ENCODE measurements at places on chromosomes 5 and 9. TPM values are rescaled to one million over a fixed set of nuclear protein-coding genes. Genes with fewer than 3 reads are reported as not detected.

- no peaks in the 10 kb centered on the region for H3K4me1 ChIP-seq
- no peak overlapping the region for H3K4me3 ChIP-seq
- H3K27ac ChIP-seq, result no peak overlapping the region
Observed at GRCh38 chr9:101668421-101668820, 70.0 kb downstream of the GRIN3A start.

TMEM174 gene
- not detected for total RNA-seq

RLN2 gene
- not detected for total RNA-seq

ANKRD34B gene
- not detected for total RNA-seq

GRCh38 chr5:28914297-28914696 is 1875.9 kb upstream of the CDH9 start:
- H3K4me3 ChIP-seq, result no peak overlapping the region
- no peaks in the 10 kb centered on the region for H3K27me3 ChIP-seq
- DNase-seq, result no peak

GRCh38 chr5:111163000-111163399 is 61.2 kb upstream of the CAMK4 start:
- no peak overlapping the region for H3K4me3 ChIP-seq
- no peaks in the 10 kb centered on the region for H3K4me1 ChIP-seq
- H3K36me3 ChIP-seq, result no peaks in the 10 kb centered on the region
- no peak for DNase-seq

DNA sequence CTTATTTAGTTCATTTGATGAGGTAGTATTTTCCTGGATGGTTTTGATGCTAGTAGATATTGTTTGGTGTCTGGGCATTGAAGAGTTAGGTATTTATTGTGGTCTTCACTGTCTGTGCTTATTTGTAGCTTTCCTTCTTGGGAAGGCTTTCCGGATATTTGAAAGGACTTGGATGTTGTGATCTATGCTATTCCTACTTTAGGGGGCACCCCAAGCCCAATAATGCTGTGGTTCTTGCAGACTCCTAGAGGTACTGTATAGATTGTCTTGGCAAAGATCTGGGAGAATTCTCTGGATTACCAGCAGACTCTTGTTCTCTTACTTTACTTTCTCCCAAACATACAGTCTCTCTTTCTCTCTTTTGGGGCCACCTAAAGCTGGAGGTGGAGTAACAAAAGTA is 315.7 kb downstream of the MAT2B start:
- H3K36me3 ChIP-seq, result no peaks in the 10 kb centered on the region
- no peaks in the 10 kb centered on the region for H3K4me1 ChIP-seq
- no peak overlapping the region for H3K27ac ChIP-seq
- no peaks in the 10 kb centered on the region for H3K27me3 ChIP-seq

GRCh38 chr5:106269252-106269843 is 1401.4 kb downstream of the EFNA5 start:
- H3K4me1 ChIP-seq, result no peaks in the 10 kb centered on the region
- no peak overlapping the region for H3K4me3 ChIP-seq
- no peak overlapping the region for H3K27ac ChIP-seq
- no peaks in the 10 kb centered on the region for H3K36me3 ChIP-seq
- no peaks in the 10 kb centered on the region for H3K27me3 ChIP-seq

NR5A1 gene
- 0.64 TPM for total RNA-seq

DNA sequence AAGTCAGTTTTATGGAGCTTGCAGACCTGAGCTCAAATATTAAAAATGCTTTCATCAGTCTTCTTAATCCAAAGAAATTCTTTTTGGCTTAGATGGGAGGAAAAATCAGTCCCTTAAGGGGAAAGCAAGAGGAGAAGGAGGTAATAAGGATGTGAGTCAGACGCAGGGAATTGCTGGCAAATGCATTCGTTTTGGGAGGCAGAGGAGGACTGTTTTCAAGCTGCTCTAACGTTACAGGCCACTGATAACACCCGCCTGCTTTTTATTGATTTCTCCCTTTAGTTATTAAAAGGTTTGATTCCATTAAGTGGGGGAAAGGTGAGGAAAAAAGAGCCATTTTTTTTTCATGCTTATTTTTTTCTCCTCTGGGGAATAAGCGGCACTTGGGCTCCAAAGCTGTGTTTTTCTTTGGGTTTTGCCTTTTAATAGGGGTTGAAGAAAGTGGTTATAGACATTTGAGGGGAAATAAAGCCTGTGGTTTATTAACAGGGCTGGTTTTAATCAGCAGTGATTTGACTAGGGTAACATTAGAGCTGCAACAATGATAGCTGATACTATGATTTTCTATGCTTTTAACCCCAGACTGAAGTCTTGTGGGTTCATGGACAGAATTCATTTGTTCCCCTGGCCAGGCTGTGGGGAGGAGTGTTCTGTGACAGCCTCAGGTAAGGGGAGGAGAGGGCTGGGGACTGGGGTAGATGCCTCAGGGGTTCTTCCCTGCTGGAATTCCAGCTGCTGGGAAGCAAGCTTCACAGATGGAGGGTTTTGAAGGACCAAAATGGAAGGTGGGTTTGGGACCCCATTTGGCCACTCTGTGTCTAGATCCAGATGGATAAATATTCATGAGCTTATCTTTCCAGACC is 225.2 kb downstream of the GAS1 start:
- peaks cover 39% of the 10 kb centered on the region for H3K27me3 ChIP-seq
- H3K4me3 ChIP-seq, result no peak overlapping the region
- DNase-seq, result no peak
- H3K27ac ChIP-seq, result no peak overlapping the region

RORB gene
- 0.02 TPM for total RNA-seq

DNA sequence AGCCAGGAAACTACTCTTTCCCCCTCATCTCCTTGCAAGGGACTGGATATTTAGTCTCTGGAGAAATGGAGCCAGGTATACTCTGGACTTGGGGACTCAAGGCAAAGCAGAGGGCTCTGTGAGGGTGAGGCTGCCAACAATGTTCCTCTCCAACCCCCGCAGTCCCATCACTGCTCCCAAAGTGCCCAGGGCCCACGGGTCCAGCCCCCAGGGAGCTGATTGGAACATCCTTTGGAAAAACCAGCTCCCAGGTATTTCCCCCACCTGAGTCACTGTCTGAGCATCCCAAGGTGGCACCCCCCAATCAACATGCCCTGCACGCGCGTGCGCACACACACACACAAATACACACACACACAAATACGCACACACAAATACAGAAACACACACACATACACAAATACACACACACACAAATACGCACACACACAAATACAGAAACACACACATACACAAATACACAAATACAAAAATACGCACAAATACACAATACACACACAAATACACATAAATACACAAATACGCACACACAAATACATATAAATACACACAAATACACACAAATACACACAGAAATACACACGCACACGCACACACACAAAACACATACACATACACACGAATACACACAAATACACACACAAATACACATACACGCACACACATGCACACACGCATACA is 137.4 kb downstream of the DAB2IP start:
- no peak for DNase-seq
- H3K27ac ChIP-seq, result no peak overlapping the region
- H3K36me3 ChIP-seq, result no peaks in the 10 kb centered on the region
- H3K27me3 ChIP-seq, result no peaks in the 10 kb centered on the region
- no peaks in the 10 kb centered on the region for H3K4me1 ChIP-seq

OR13C2 gene
- not detected for total RNA-seq

GRCh38 chr5:55511010-55511409 is 23.8 kb downstream of the PLPP1 start:
- no peaks in the 10 kb centered on the region for H3K36me3 ChIP-seq
- no peaks in the 10 kb centered on the region for H3K4me1 ChIP-seq
- DNase-seq, result no peak
- H3K4me3 ChIP-seq, result no peak overlapping the region

- no peaks in the 10 kb centered on the region for H3K36me3 ChIP-seq
- H3K4me1 ChIP-seq, result no peaks in the 10 kb centered on the region
- no peak overlapping the region for H3K27ac ChIP-seq
- no peak for DNase-seq
- H3K4me3 ChIP-seq, result no peak overlapping the region
- no peaks in the 10 kb centered on the region for H3K27me3 ChIP-seq
Observed at GRCh38 chr5:83375049-83375745, 96.3 kb upstream of the VCAN start.

DNA sequence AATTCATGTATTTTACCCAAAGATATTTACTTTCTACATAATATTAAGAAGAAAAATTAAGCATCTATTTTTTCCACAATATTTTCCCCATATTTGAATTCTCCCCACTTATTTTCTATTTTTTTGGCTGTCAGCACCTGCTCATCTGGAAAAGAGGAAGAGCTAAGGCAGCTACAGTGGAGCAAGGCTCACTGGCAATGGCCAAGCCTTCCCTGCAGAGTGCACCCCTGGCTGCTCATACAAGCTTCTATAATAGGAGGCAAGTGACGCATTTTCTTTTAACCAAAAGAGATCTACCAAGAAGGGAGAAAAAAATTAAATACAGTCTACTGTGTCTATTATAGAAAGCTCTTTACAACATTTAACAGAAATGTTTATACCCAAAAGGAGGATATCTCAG is 72.5 kb downstream of the AUH start:
- no peaks in the 10 kb centered on the region for H3K36me3 ChIP-seq
- H3K27ac ChIP-seq, result no peak overlapping the region
- no peak for DNase-seq
- peaks cover 3% of the 10 kb centered on the region for H3K4me1 ChIP-seq

FBXW11 gene
- total RNA-seq, result 52.0 TPM

HSPA4 gene
- 212 TPM for total RNA-seq

DNA sequence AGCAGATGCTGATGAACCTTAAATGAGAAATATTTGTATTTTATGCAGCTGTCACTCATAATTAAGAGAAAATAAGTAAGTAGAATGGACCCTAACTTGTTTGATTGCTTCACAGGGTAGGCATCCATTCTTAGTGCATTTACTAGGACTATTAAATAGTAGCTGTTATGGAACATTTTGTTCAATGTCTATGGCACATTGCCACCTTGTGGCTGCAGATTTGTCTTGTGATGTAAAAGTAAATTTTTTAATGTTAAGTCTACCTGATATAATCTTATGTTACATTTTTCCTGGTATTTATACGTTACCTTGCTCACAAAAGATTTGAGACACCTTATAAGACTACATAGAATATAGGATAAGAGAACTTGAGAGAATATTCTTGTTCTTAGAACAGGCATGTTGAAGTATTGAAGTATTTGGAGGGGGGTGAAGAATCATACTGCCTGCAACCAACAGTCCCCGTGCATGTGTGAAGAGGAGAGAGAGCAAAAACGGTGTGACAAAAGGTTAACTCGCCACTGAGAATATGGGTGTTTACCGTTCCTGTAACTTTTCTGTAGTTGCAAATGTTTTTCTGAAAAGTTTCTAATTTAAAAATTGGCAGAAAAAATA is 161.1 kb downstream of the MAST4 start:
- H3K4me1 ChIP-seq, result no peaks in the 10 kb centered on the region
- no peak overlapping the region for H3K4me3 ChIP-seq
- no peak overlapping the region for H3K27ac ChIP-seq
- peaks cover 35% of the 10 kb centered on the region for H3K27me3 ChIP-seq

- H3K36me3 ChIP-seq, result peaks cover 3% of the 10 kb centered on the region
- no peak overlapping the region for H3K27ac ChIP-seq
- H3K27me3 ChIP-seq, result no peaks in the 10 kb centered on the region
- no peak overlapping the region for H3K4me3 ChIP-seq
Observed at GRCh38 chr5:134007581-134008265, 2.9 kb upstream of the VDAC1 start.

- H3K27ac ChIP-seq, result no peak overlapping the region
- DNase-seq, result no peak
- peaks cover 18% of the 10 kb centered on the region for H3K4me1 ChIP-seq
- H3K36me3 ChIP-seq, result no peaks in the 10 kb centered on the region
- peaks cover 13% of the 10 kb centered on the region for H3K27me3 ChIP-seq
- H3K4me3 ChIP-seq, result no peak overlapping the region
Observed at GRCh38 chr9:77587851-77588250, 60.3 kb downstream of the GNA14 start.

KIF4B gene
- total RNA-seq, result 0.12 TPM

DNA sequence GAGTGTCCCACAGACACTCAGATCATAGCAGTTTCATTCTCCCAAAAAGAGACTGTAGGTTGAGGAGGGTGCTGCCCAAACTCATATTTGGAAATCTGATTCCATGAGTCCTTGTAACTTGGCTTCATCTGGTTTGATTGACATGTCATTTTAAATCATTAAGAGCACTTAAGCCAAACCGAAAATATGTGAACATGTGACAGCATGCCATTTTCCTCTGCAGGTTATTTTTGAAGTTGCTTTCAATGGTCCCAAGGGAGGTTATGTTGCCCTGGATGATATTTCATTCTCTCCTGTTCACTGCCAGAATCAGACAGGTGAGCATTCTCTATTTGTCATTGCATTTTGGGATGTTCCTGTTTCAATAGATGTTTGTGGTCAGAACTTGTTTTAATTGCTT is 87.6 kb downstream of the MAMDC2 start:
- no peaks in the 10 kb centered on the region for H3K36me3 ChIP-seq
- no peak for DNase-seq
- H3K27me3 ChIP-seq, result no peaks in the 10 kb centered on the region
- no peaks in the 10 kb centered on the region for H3K4me1 ChIP-seq
- H3K27ac ChIP-seq, result no peak overlapping the region

LCN15 gene
- total RNA-seq, result 0.76 TPM

GRCh38 chr9:16915126-16915831 is 44.8 kb upstream of the BNC2 start:
- no peaks in the 10 kb centered on the region for H3K36me3 ChIP-seq
- H3K4me1 ChIP-seq, result no peaks in the 10 kb centered on the region
- DNase-seq, result no peak
- no peak overlapping the region for H3K27ac ChIP-seq
- no peak overlapping the region for H3K4me3 ChIP-seq

- H3K4me3 ChIP-seq, result no peak overlapping the region
- DNase-seq, result no peak
- H3K36me3 ChIP-seq, result no peaks in the 10 kb centered on the region
- no peak overlapping the region for H3K27ac ChIP-seq
- H3K27me3 ChIP-seq, result no peaks in the 10 kb centered on the region
- H3K4me1 ChIP-seq, result no peaks in the 10 kb centered on the region
Observed at GRCh38 chr5:162325143-162325727, 257.7 kb downstream of the GABRG2 start.

TSLP gene
- total RNA-seq, result 0.34 TPM

DNA sequence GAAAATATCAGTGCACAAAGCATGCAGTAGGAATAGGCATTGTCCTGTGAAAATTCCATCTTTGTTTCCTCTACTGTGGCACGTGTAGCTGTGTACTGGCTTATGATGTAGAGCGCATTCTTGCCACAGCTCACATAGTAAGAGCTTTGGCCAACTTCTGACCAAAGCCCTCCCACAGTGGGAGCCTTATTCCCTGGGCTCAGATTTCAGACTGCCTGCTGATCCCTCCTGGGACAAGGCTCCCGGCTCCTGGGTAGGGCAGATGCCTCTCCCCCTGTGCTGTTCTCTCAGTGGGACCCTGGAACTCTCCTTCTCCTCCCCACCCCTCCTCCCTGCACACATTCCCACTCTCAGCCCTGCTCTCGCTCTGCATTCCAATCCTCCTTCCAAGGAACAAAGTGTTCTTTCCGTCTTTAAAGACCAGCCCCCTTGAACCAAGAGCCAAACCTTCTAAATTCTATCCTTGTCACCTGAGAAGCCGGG is 17.5 kb downstream of the LCP2 start:
- no peaks in the 10 kb centered on the region for H3K4me1 ChIP-seq
- H3K36me3 ChIP-seq, result no peaks in the 10 kb centered on the region
